ENCODE measurements at places on chromosomes 1 and 21.

GRCh38 chr1:84297546-84298244 is 3.8 kb upstream of the SAMD13 start:
- no peak for DNase-seq

GRCh38 chr1:239676522-239677273 is 290.3 kb downstream of the CHRM3 start:
- no peak for DNase-seq

- DNase-seq: no peak
These were observed 944.5 kb downstream of the KCNT2 start for GRCh38 chr1:195663549-195664280.

DNA sequence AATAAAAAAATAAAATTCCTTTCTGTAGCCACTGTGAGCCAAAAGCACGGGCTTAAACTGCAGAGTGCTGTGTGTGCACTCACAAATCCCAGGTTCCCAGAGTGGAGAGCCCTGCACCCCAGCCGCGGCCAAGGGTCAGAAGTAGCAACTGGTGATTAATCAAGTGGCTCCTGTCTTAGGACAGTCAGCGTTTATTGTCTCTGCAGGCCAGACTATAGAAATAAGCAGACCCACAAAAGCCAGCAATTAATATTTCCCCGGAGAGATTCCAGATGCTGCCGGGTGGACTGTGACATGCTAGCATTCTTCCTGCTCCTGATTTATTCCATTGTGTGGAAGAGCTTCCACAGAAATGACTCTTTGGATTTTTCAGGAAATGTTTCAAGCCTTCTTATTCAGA is 412.2 kb downstream of the KIF26B start:
- no peak for DNase-seq

- no peak for DNase-seq
These were observed 55.1 kb upstream of the CR2 start for GRCh38 chr1:207398986-207399385.

GRCh38 chr1:210938416-210938925 is 195.5 kb downstream of the KCNH1 start:
- no peak for DNase-seq

DNA sequence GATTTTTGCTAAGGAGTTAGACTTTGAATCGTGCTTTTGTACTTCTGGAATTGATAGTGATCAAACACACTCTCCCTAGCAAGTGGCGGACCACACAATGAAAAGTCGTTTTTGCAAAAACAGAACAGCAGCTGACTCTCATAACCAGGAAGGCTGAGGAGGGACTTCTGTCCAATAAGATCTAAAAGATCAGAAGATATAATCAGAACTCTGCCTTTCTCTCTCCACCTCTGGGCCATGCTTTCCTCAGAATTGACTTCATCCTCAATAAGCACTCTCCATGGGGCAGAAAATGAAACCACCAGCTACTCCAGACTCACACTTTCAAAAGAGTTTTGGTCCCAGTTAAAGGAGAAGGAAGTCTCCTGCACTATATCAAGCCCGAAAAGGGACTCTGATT is 55.3 kb upstream of the SAMD13 start:
- DNase-seq: no peak

DNA sequence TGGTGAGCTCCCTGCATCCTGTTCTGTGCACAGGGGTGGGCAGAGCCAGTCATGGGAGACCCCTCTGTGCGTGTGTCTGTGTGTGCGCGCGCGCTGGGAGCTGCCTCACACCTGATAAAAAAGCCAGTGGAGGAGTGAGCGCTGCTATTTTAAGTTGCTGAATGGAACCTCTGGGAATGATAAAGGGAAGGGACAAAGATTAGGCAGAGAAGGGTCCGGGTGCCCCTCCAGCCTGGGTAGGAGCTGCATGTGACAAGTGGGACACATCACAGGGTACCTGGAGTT is 847 bp downstream of the ADORA1 start:
- no peak for DNase-seq

DNA sequence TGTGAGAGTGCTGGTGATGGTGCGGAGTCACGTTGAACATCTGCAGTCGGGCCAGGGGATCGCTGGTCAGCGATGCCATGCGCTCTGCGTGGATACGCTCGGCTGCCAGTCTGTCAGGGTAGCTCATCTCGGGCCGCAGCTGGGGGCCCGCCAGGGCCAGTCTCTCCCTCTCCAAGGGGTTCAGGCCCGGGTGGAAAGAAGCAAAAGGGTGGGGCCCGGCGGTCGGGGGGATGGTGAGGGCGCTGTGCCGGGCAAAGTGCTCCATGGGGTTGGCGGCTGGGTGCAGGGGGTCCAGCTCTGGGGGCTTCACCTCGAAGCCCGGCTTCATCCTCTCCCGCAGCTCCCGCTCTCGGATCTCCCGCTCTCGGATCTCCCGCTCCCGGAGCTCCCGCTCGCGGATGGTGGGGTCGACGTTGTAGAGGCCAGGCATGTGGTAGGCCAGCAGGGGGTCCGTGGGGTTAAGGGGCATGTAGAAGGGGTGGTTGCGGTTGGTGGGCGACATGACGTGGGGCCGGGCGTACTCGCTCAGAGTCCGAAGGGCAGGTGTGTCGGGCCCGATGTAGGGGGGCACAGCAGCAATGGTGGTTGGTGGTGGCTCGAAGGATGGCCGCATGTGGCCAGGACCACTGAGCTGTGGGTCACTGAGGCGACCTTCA is 40.5 kb downstream of the SLC45A1 start:
- no peak for DNase-seq

DNA sequence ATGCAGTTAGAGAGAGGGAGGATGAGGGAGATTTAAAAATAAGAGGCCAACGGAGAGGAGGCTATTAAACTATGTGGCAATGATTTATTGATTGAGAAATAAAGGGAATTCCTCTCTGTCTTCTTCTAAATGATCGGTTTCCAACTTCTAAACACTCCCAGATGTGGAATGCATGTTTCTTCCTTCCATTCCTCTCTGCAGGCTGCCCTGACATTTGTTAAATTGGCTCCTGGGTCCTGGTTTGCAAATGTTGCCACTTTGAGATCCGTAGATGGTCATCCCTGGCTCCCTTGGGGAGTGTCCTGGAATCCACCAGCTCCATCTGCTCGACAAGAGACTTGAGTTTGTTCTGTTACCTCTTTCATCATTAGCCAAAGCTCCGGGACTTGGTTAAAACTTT is 10.3 kb upstream of the C1orf198 start:
- DNase-seq: no peak

DNA sequence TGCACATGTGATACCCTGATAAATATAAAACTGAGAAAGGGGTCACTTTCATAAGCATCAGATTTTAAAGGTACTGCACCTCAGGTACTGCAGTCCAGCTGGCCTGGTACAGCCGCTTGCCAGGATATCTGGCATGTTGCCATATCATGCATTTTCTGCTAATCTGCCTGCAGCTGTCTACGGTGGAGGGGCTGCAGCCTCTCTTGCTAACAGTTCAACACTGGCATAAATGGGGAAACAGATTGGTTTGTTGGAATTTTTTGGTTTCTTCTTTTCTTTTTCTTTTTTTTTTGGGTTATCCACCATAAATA is 71.5 kb downstream of the MIS18A start:
- no peak for DNase-seq

DNA sequence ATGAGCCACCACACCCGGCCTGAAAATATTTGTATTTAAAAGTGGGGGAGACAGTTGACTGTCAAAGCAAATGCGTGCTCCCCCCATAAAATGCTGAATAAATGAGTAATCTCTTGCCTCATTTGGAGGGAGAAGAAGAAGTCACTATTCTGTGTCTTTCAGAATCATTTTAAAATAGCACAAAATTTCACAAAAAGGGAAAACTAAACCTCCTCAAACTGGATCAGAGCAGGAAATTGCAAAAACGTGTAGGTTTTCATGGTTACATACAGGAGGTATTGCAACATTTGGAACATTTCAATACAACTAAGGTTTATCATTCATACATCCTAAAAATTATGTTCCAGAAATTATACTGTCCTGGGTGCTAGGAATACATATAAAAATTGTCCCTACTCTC is 13.6 kb downstream of the MTF1 start:
- DNase-seq: no peak

DNA sequence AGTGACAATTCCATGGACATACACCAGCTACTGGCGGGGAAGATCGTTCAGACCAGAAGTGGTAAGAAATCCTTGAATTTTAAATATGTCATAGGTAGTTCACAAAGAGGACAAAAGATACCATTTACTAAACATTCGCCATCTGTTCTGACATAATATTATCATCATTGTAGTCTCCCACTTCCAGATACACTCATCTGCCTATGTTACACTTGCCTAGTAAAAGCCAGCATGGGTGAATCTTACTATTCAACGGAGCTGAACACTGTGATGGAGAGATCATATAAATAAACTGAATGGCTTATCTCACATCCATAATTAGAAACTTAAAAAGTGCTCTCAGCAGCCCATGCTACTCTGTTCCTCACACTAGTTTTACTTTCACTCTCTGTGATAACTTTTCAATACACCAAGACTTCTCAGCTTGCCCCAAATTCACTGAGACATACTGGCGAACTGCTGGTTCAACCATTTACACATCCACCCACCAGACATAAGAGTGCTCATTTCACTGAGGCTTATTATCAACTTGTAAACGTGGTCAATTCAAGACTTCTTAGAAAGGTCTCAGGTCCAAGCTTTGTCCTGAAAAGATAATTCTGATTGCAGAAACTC is 463 bp upstream of the PRRC2C start:
- no peak for DNase-seq

DNA sequence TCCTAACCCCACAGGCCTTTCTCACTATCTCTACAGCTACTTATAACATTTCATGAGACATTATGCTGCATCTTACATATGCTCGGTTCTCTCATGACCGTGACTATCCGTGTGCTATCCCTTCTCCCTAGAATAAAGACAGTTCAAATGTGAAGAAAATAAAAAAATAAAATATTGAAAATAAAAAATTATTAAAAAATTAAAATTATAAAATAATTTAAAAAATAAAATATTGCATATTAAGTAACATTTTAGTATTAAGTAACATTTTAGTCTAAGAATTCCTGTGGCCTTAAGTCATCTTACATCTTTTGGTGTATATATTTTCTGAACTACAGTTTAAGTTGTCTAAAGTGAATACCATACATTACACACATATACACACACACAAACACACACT is 415.5 kb downstream of the DPYD start:
- DNase-seq: no peak

- DNase-seq: no peak
These were observed 442.3 kb downstream of the GPATCH2 start for GRCh38 chr1:217188280-217189237.

Data from activated T-cell treated with anti-CD3 and anti-CD28 coated beads for 1 hour (primary cell).